AML-193 (cell line): ENCODE measurements at places on chromosomes 2 and 18.

- DNase-seq: no peak
Observed at GRCh38 chr2:180978903-180979748, 1.3 kb upstream of the UBE2E3 start.

DNA sequence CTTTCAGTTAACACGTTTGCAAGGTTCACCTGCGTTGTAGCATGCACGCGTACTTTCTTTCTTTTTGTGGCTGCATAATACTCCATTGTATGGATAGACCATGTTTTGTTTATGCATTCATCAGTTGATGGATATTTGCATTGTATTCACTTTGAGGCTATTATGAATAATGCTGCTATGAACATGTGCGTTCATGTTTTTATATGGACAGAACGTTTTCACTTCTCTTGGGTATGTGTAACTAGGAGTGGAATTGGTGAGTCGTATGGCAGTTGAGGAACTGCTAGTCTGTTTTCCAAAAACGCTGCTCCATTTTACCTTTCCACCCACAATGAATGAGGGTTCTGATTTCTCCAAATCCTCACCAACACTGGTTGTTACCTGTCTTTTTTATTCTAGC, 244.3 kb downstream of the GLI2 start:
- DNase-seq: no peak

DNA sequence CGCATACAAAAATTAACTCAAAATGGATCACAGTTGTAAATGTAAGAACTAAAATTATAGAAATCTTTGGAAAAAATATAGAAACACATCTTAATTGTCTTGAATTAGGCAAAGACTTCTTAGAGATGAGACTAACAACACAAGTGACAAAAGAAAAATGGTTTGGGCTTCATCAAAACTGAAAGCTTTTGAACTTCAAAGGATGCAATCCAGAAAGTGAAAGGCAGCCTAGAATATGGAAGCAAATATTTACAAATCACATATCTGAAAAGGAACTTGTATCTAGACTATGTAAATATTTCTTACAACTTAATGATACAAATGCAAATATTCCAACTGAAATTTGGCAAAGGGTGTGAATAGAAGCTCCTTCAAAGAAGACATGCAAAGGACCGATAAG, 582.8 kb upstream of the ZEB2 start:
- no peak for DNase-seq

GRCh38 chr2:203730076-203730729, 23.8 kb downstream of the CD28 start:
- no peak for DNase-seq

GRCh38 chr18:36539674-36540231, 242.2 kb downstream of the FHOD3 start:
- no peak for DNase-seq

GRCh38 chr18:48124857-48125626, 194.6 kb upstream of the SMAD2 start:
- no peak for DNase-seq

GRCh38 chr2:3279236-3279960, 98.2 kb downstream of the EIPR1 start:
- DNase-seq: no peak

DNA sequence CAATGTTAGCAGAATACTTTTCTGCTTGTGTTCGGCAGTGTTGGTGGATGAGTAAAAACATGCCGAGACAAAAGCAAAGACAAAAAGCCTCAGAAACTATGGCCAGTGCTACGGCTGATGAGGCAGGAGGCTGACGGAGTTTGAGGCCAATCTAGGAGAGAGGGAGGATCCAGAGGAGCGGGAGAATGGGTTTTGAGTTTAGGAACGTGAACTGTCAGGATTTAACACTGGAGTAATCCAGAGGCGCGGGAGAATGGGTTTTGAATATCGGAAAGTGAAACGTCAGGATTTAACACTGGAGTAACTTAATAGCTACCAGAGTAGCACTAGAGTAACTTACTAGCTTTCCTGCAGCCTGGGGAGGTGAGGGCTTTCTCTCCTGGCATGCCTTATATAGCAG, 37.4 kb downstream of the LYPD6B start:
- DNase-seq: no peak

DNA sequence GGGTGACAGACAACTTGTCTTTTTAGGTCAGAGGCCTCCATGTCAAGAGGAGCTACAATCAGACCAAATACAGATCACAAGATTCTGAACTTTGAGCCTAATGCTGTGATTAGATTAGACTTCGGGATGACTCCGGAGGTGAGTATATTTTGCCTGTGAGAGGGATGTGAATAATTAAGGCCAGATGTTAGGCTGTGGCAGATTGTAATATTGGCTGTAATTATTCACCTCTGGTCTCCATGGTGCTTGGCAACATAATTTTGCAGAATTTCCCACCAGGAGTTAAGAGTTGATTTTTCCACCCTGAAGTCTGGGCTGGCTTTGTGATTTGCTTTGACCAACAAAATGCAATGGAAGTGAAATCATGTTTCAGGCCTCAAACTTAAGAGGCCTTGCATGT, 108.2 kb upstream of the CWC22 start:
- DNase-seq: no peak

- DNase-seq: no peak
Observed at GRCh38 chr2:100938031-100939026, 63.8 kb upstream of the RPL31 start.

- DNase-seq: no peak
Observed at GRCh38 chr2:148560496-148560895, 84.1 kb upstream of the EPC2 start.

- no peak for DNase-seq
Observed at GRCh38 chr2:121480826-121481225, 49.9 kb upstream of the RNU4ATAC start.

DNA sequence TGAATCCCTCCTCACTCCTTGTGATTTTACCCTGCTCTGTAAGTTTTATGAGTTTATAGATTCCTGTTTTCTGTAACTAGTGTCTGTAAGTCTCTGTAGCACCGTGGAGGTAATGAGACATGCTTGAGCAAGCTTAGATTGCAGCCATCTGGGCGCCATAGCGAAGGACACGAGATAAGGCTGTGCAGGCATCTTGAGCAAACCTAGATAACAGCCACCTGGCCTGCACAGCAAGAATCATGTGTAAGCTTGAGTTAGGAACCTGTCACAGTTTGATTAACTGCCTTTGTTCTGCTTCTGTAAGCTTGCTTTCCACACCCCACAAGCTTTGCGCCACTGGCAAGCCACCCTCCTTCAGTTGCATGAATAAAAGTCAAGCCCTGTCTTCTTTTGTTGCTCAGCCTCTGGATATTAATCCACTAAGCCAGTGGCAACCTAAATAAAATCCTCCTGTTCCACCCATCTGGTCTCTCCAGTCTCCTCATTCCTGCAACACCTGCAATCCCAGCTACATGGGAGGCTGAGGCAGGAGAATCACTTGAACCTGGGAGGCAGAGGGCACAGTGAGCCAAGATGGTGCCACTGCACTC, 270.6 kb upstream of the RGPD4 start:
- DNase-seq: no peak

- DNase-seq: peak; percentile 86
Observed at GRCh38 chr2:181575650-181576025, 81.3 kb downstream of the CERKL start.
